ENCODE measurements at places on chromosomes 5 and 9.

GRCh38 chr9:116383936-116384335 is 230.3 kb downstream of the PAPPA start:
- no peak for DNase-seq

DNA sequence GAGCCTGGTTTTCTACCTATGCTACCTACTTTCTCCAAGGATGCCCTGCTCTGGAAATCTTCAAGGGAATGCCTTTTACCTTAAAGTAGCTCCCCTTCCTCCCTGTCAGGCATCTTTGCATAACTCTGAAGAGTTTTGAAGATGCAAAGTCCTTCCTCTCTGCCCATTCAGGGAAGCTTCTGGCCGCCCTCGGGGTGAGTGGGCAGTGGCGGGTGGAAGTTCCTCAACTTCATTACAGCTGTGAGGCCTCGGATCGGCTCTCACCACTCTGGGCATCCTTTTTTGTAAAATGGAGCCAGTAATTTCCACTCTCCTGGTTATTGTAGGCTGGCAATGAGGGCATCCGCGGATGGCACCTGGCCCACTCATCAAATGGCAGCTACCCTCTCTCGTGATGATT is 31.7 kb upstream of the STXBP1 start:
- DNase-seq: no peak

- DNase-seq: no peak
Measured at GRCh38 chr5:122779451-122779850, 4.6 kb downstream of the SNX2 start.

- no peak for DNase-seq
Measured at GRCh38 chr9:36006549-36007315, 30.0 kb upstream of the RECK start.

- peak; percentile 77 for DNase-seq
Measured at GRCh38 chr9:129482521-129483414, 138.1 kb downstream of the C9orf50 start.

All from skeletal muscle cell (primary cell).